Adipocyte (in vitro differentiated cells): ENCODE measurements at places on chromosomes 4 and X.

- DNase-seq, result no peak
Observed at GRCh38 chrX:70402721-70403120, 20.4 kb upstream of the GDPD2 start.

DNA sequence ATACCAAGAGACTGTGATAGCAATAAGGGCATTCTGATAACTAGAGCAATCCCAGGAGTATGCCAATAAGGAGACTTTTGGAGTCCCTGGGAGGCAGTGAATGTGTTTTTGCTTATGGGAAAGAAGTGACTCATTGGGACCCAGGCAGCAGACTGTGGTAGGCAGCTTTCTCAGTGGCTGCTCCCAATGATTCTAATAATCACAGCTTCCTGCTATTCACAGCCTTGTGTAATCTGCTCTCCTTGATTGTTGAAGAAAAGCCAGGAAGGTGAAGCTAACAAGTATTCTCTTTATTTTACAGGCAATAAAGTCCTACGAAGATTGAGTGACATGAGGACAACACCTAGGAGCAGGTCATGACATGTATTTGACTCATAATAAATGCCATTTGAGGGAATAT lies 70.3 kb upstream of the DDX60 start:
- DNase-seq, result peak; percentile 13

- DNase-seq, result peak; percentile 29
Observed at GRCh38 chr4:152045807-152046571, 285.2 kb upstream of the GATB start.

GRCh38 chr4:106607558-106607957 lies 239.0 kb upstream of the GIMD1 start:
- DNase-seq, result peak; percentile 54

DNA sequence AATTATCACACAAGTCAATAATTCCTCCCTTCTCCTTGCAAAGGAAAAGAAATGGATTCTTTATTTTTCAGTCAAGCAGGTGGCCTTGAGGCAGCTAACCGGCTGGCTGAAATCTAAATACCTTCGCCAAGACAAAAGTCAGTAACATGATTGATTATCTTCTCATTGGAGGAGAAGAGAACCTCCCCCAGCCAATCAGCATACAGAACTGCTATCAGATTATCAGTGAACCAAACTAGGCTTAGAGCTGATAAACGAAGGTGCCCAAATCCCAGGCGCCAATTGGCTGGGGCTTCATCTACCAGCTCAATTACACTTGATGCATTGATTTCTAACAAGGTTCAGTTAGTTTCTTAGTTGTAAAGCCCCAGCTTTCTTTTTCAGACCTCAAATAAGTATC lies 152.4 kb upstream of the NOCT start:
- DNase-seq, result no peak

- DNase-seq, result peak; percentile 75
Observed at GRCh38 chr4:85952528-85952927, 407.3 kb downstream of the MAPK10 start.

GRCh38 chr4:4356106-4357041 lies 30.5 kb upstream of the NSG1 start:
- no peak for DNase-seq

DNA sequence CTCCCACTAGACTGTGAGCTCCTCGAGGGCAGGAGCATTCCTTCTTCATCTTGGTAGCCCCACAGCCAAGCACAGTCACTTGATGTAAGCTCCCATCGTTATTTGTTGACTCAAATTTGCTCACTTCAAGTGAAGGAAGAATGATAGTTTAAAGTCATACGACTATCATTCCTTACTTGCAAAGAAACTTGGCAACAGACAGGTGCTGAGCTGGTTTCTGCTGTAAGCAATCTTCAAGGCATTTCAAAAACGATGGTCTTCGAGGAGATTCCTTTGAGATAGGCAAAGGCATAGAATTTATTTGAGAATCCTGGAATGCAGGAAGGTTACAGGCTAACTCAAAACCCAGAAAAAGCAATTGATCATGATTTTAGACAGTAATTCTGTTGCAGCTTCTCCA lies 64.8 kb downstream of the QDPR start:
- no peak for DNase-seq

GRCh38 chr4:137968956-137969678 lies 273.0 kb downstream of the SLC7A11 start:
- no peak for DNase-seq

- no peak for DNase-seq
Observed at GRCh38 chrX:77275392-77275791, 171.8 kb upstream of the FGF16 start.

DNA sequence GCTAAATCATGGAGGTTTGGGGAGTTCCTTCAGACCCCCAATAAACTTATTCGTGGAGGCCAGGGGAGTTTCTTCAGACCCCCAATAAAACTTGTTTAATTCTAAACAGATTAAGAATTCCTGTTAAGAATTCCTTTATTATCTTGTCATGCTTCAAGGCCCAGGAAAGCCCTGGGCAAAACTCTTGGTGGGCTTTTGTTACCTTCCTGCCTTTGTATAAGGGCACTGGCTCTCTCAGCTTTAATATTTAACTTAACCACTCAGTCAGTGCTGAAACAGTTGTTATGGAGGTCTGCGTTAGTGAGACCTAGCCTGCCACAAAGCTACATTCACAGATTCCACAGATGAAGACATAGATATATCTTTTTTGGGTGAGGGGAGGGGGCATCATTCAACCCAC lies 29.0 kb upstream of the LGI2 start:
- no peak for DNase-seq

- DNase-seq, result no peak
Observed at GRCh38 chrX:124274438-124275181, 57.9 kb upstream of the TEX13D start.

DNA sequence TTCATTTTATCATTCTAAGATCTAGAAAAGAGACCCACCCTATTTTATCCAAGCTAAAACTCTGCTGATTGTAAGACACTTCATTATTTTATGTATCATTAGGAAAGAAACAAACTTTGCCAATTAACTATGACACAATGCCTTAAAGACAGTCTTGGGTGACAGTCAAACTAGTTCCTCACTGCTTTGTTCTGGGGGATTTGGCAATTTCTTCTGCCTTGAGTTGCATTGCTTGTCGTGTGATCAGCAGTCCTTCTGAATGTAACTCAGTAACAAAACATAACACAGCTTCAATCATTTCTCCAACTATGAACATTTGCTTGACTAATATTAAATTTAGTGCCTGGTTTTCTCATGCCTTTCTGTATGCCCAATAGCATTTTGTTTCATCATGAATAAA lies 577.9 kb upstream of the DIPK2B start:
- DNase-seq, result no peak

DNA sequence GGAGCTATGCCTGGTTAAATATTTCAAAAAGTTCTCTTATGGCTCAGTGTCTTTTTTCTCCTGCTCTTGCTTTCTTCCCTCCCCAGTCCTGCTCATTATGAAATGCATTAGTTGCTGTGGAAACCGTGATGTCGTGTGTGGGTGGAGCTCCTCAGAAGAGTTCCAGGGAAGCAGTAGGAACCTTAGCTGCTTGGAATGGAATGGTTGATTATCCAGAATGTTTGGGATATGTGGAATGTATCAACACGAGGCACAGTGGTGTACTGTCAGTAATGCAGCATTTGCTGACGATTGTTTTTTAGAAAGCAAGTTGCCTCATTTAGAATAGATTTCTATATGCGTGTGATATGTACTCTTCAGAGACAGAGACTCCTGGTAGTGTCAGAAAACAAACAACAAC lies 333.2 kb downstream of the ARHGAP10 start:
- DNase-seq, result peak; percentile 83

DNA sequence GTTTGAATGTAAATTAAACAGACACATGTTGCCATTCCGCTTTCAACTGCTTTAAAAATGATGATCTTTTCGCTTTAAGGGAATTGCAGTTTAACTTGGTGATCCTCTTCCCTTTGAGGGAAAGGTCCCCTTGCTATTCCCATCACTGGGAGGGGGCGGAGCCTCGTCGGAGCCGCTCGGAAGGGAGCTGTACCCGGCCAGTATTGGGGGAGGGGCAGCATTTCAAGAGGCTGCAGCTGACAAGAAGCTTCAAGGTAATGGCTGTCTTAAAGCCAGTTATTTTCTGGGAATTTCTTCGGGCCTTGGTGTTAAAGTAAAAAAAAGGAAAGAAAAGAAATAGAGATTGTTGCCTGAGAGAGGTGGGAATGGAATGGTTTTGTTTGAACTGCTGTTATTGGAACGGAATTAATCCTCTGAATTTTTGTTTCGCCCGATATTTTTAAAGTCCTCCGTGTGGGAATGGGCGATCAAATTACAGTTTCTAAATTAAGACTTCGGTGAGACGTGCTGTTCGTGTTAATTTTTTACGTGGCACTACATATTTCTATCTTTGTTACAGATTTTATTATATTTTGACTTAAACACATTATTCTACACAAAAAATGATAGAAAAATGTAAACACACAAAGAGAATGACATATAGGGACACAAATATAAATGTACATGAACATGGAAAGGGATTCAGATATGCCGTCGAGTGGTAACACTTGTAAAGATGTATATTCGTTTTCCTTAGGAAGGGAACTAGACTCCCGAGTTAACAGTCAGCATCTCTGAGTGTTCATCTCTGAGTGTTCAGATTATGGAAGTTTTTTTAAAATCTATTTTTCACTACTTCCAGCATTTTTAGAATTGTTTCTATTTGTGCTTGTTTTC lies 9.2 kb downstream of the PWWP3B start:
- DNase-seq, result no peak

DNA sequence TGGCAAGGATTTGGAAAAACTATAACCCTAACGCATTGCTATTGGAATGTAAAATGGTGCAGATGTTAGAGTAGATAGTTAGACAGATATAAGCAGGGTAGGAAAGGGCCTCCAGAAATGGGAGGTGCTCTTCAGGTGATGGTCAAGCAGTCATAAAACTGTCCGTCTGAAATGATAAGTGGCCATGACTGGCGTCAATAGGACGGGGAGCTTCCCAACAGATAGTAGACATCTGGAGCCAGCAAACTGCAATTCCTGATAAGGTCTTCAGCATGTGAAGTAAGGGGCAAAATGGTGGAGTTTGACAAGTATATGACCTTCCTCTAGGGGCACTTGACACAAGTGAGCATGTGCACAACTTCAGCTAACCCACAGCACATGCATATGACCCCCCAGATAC lies 250.4 kb downstream of the MAGEB5 start:
- DNase-seq, result no peak

DNA sequence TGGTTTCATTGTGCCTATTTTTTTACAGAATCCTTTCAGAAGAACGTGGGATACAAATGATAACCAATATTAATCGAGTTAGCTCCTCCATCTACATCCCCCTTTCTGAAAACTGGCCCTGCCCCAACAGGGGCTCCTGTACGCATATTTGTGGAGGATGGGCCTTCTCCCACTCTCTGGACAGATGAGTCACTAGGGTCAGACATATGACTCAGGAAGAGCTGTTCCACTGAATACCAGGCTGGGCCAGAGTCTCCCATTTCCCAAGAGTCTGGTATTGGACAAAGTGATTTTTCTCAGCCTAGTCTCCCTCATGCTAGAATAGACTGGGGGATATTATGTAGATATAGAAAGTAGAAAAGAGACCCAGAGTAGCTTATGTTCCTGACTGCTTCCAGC lies 142.4 kb downstream of the TSPAN5 start:
- DNase-seq, result peak; percentile 80

DNA sequence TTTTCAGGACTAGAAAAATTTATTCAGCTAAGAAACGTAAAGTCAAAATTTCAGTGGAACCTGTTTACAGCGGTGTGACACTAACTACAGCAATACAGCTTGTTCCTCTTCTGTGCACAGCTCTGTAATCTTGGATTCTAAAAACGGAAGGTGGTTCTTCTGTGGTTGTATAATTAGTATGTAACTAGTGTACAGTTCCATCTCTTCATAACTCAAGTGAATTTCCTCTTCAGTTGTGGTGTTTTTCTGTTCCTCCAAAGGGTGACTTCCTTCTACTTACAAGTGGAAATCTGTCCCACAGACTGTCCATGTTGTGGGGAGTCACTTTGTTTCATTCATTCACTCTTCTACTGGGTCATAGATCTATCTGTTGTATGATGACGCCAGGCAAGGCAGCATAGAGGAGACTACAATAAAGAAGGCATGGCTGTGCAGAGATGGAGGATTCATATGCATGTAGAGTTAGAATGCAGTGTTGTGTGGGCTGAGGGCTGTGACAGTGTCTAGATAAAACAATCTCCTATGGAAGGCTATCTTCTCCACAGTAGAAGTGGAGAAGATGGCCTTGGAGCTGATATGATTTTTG lies 5.4 kb downstream of the DAPP1 start:
- no peak for DNase-seq

GRCh38 chr4:48254381-48255071 lies 15.1 kb downstream of the TEC start:
- DNase-seq, result peak; percentile 79

GRCh38 chr4:7806338-7807090 lies 133.1 kb downstream of the AFAP1 start:
- DNase-seq, result no peak

- DNase-seq, result no peak
Observed at GRCh38 chr4:24913119-24913485, 260 bp upstream of the CCDC149 start.

GRCh38 chr4:113406723-113407016 lies 354.9 kb downstream of the CAMK2D start:
- no peak for DNase-seq

DNA sequence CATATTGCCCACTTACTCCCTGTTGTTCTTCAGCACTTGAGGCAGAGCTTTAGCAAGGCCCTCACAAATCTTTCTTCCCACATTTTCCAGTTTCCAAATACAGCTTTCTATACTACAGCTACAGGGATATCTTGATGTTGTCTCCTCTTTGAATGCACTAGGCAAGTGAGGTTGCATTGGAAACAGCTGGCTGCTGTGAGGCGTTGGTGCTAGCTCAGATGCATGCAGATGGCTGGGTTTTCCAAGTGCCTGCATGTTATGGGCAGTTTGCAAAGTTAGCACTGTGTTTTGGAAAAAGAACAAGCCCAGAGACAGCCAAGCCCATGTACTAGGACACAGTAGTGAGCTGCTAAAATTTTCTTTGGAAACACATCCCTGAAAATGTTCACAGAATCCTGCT lies 315.1 kb upstream of the RASGEF1B start:
- no peak for DNase-seq

DNA sequence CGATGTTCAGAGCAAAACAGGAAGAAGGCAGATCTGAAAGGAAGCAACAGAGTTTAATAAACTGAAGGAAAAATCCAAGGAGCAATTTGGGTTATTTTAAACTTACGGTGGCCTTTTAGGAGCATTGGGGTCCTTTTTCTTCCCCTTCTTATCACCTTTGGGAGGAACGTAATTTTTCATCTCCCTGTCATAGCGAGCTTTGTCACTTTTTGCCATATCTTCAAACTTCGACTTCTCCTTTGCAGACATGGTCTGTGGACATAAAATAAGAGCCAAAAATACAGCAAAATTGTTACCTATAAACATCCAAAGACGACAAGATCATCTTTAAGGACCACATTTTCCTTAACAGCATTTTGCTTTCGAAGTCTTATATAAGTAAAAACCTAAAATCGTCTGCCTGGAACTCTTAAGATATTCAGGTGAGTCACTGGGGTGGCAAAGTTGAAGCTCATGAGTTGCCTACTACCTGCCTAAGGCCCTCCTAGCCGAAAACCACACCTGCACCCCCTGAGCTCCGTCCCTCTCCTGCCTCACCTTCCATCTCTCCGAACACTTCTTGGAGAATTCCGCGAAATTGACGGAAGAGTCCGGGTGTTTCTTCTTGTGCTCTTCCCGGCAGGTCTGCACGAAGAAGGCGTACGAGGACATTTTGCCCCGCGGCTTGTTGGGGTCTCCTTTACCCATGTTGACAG lies 1.0 kb downstream of the HMGB2 start:
- peak; percentile 10 for DNase-seq

GRCh38 chr4:81845273-81845672 lies 373.6 kb upstream of the RASGEF1B start:
- no peak for DNase-seq
